Midbrain (tissue), 1 donor: ENCODE measurements at places on chromosomes 1 and 21.

DNA sequence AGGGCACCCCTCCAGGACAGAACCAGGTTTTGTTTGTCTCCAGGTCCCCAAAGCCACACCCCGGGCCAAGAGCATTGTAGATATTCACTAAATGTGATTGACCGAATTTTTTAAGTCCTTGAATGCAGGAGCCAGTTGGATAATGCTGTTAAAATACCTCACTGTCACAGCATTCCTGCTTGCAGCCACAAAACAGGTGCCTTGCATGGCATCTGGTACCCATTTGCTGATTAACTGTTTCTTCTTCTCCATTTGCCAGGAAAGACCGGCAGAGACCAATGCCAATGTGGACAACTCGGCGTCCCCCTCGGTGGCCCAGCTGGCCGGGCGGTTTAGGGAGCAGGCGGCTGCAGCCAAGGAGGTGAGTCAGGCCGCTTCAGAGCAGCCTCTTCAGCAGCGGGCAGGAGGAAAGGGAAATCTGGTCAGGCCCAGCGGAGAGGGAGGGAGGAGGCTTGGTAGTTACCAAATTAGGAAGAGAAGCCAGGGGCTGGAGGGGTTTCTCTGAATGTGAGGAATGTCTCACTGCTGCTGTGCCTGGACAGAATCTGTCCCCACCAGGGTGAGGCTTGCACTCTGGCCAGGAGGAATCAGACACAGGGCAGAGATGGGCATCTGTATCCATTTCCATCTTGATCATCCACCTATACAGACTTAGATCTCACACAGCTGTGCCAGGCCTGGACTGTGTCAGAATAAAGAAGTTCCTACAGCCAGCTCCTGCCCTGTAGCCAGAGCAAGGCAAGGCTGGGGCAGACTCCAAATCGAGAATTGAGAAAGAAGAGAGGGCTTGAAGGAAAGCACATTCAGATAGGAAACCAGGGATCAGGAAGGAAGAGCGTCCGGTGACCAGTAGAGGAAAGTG, 37.9 kb upstream of the MPZL1 start:
- no peak for DNase-seq

DNA sequence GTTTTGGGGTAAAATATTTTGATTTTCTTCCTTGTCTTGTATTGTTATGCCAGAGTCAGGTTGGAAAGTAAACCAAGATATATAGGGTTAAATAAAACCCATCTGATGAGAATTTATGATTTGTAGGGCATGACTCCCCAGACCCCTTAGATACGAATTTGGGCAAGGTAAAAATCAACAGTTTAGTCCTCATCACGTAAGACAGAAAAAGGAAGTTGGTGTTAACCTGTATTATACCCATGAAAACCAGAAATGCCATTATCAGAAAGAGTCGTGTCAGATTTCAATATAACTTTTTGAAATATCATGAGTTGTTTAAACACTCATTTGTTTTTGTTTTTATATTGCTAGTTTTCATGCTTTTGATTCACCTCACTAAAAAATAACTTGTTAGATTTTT, 11.8 kb downstream of the CEPT1 start:
- no peak for DNase-seq

DNA sequence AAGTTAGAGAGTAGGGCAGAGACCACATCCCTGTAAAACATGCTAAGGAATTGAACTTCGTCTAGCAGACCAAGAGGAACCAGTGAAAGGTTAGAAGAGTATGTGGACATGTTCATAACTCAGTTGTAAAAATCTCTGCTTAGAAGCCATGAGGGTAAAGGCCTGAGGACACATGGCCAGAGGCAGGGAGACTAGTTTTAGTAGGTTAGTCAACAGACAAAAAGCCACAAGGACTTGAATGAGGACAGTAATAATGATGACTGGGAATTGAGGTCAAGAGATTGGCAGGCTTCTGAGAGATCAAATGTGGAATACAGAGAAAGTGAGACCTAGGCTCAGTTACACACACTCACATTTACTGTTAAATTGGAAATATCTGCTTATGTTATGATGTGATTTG, 205.5 kb upstream of the HOOK1 start:
- DNase-seq: no peak

DNA sequence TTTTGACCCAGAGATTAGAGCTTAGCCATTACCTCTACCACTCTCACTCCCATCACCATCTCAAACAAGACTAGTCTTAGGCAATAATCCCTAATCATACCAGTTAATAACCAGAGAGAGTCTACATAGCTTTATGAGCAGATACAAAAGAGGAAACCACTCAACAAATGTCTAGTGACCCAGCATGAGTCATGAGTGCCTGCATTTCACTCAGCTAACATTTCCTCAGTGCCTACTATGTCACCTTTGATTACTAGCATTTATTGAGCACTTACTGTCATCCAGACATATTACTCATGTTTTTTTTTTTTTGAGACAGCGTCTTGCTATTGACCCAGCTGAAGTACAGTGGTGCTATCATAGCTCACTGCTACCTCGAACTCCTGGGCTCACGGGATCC, 35.9 kb upstream of the GALNT2 start:
- no peak for DNase-seq

DNA sequence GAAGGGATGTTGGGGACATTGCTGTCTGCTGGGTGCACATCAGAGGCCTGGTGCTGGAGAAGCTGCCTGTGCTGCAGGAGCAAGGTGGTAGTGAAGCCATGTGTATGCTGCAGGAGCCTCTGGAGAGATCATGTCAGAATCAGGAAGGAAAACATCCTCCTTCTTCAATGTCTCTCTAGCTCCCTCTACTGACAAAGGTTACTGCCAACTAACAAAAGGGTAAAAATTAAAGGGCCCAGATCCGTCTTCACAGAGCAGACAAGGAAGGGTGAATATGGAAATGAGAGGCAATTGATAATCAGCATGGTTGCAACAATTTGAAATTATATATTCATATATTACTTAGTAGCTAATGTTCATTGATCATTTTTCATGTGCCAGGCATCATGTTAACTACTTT, 32.2 kb downstream of the FAM177B start:
- DNase-seq: no peak

DNA sequence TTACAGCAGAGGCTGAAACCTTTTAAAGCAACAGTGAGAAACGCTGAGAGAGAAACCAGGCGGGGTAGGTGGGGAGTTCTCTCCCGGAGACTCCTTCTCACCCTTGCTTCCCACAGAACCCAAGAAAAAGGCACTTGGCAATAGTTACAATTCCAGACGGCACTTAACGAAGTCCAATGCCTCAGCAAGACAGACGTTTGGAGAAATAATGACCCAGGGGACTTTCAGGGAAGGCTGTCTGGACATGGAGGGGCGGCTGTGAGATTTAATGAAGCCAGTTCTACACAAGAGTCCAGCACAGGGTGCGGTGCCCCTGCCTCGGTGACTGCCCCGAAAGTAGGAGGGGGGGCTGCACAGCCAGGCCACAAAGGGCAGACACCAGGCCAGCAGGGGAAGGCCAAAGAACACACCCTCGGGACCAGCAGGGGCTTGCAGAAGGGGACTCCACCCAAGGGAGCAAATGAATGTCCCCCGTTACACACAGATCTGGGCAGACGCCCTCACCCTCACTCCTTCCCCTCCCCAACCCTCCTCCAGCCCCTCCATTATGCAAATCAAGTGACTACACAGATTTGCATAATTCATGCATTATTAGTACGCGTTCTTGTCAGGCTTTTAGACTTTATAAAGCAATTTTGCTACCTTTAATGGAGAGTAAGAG, 26.3 kb downstream of the KCNN3 start:
- no peak for DNase-seq

DNA sequence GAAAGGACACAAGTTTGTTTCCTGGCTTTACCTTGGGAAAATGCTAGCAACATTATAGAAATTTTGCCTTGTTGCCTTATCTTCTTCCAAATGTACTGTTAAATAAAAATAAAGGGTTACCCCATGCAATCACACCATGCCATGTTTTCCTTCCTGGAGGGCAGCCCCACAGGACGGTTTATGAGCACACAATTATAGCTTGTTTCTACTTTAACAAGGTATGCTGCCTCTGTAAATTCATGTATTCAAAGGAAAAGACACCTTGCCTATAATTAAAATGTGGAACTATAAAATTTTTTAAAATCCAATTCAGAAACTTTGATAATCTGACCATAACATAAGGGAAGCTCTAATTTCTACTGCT, 63.4 kb downstream of the CAPN2 start:
- DNase-seq: no peak

DNA sequence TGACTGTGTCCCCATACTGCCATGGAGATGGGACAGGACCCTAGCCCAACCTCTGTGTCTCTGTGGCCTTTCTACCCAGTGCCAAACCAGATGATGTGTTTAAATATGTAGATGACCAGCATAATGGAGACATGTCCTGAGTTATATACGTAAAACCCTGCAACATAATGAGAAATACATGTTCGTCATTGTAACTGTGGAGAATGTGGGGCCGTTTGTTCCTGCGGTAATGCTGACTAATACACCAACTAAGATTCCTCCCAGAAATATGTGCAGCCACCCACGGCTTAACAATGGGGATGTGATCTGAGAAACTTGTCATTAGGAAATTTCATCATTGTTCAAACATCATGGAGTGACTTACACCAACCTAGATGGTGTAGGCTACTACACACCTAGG, 71.7 kb upstream of the SIM2 start:
- DNase-seq: no peak

- DNase-seq: no peak
Measured at GRCh38 chr1:167541610-167542009, 12.0 kb downstream of the CREG1 start.

DNA sequence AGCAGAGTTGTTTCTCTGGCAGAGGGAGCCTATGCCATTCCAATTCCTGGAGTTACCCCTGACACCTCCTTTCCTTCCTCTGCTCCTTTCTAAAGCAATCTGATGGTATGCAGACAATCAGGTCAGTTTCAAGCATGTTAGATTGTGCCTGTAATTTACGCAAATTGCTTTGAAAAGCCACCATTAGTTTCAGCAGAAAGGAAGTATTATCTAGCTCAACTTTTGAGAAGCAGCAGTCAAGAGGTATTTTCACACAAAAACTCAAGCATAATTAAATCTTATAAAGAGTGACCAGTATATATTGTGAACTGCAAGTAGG, 2.2 kb downstream of the ERRFI1 start:
- no peak for DNase-seq

- DNase-seq: no peak
Measured at GRCh38 chr1:102875756-102876155, 232.6 kb downstream of the COL11A1 start.
